Chondrocyte (in vitro differentiated cells): ENCODE measurements at places on chromosomes 3 and 15. TPM values are rescaled to one million over a fixed set of nuclear protein-coding genes. Genes with fewer than 3 reads are reported as not detected.

The FOXB1 gene
- not detected in 3 replicates for total RNA-seq

DNA sequence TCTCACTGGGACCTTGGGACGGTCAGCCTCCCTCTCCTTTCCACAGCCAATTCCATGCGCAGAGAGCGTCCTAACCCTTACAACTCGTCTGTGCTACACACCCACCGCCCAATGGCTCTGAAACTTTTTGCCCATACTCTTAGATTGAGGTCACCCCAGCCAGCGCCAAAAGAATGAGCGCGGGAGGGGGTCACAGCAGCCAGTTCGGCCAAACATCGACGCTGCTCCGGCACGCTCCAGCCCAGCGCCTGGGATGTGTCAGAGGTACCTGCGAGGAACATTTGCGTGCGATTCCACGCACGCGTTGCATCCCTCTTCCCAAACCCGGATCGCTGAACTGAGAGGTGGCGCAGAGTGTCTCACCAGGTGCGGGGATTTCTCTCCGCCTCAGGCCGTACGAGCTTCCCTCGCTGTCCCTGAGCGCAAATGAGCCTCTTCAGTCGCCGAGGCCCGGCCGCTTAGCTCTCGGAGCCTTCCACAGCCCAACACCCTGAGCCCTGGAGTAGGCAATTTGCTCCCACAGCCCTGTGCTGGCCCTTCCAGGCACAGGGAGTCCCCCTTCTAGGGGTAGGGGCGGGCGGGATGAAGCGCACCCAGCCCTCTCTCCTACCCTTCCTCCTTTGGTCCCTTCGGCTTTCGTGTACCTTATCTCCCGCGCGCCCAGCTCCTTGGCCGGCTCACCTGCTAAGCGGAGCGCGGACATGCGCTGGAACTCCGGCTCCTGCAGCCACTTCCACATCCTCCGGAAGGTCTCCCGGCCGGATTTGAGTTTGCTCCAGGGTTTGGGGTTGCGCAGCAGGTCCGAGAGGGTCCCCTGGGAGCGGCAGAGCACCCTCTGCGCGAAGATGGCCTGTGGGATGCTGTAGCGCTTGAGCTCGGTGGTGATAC is 1.8 kb downstream of the ONECUT1 start:
- DNase-seq, result no peak

DNA sequence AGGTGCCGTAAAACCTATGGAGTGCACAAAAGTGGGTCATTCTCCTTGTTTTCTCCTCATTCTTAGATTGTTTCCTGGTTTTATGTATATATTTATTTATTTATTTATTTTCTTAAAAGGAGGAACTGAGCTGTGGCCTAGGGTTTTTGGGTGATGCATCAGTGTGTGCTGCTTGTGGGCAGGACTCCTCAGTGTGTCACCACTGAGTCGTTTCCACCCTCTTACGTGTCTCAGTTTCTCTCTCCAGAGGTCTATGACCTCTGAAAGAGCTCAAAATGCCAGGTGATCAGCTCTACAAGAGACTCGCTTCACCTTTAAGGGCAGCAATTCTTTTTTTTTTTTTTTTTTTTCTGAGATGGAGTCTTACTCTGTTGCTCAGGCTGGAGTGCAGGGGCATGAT is 72.9 kb downstream of the CD200 start:
- DNase-seq, result no peak

DNA sequence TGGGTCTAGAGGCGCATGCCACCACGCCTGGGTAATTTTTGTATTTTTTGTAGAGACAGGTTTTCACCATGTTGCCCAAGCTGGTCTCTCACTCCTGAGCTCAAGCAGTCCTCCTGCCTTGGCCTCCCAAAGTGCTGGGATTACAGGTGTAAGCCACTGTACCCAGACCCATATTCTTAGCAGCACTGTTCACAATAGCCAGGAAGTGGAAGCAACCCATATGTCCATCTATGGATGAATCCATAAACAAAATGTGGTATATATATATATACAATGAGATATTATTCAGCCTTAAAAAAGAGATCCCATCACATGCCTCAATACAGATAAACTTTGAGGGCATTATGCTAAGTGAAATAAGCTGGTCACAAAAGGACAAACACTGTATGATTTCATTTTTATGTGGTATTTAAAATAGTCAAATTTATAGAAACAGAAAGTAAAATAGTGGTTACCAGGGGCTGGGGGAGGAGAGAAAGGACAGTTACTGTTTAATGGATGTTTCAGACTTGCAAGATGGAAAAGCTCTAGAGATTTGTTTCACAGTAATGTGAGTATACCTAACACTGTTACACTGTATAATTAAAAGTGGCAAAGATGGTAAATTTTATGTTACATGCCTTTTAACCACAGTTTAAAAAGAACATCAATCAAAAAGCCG is 35.7 kb upstream of the GRAMD1C start:
- no peak for DNase-seq

DNA sequence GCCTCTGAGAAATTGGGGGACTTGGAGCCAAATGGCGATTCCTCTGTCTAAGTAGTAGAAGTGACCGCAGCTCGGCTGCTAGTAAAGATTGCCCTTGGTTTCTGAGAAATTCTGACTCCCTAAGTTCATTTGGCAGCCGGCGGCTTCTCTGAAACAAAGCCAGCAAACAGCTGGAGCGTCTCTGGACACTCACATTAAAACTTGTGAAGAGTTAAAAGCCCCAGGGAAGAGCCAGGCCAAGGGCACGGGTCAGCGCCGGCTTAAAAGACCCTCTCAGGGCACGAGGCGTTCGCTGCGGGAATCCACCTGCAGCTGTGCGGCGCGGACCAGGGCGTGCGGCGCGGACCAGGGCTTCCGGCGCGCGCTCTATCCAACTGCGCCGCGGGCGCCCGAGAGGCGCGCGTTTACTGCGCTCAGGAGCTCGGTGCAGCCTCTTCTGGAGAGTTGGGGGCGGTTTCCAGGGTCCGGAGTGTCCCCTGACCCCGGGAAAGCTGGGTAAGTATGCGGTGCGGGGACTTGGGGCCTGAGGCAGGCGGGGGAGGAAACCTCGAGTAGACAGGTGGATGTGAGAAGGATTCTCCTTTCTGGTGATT is at the start of gene COL6A5:
Gene COL6A5 (plus strand): TSS at position 186 of the 593 bp plus-strand sequence. CDS start 27,967 bp downstream, outside the sequence.
- no peak for DNase-seq
